ENCODE measurements at places on chromosomes 13 and 19. TPM values are rescaled to one million over a fixed set of nuclear protein-coding genes. Genes with fewer than 3 reads are reported as not detected.

The MRPL4 gene
- 77.4 TPM for polyA plus RNA-seq

The RAB3A gene
- polyA plus RNA-seq = 5.5 TPM

The BCL2L12 gene
- 23.6 TPM for polyA plus RNA-seq

The ACER1 gene
- polyA plus RNA-seq = 0.11 TPM

GRCh38 chr19:5093297-5093928 is 124.5 kb downstream of the KDM4B start:
- no peak for DNase-seq

- DNase-seq = no peak
These were observed 206.5 kb downstream of the TEX29 start for GRCh38 chr13:111526922-111527321.

- no peak for DNase-seq
These were observed 202.5 kb downstream of the NUFIP1 start for GRCh38 chr13:44786756-44787155.

- DNase-seq = no peak
These were observed 59.6 kb upstream of the NPAS1 start for GRCh38 chr19:46959894-46960556.

DNA sequence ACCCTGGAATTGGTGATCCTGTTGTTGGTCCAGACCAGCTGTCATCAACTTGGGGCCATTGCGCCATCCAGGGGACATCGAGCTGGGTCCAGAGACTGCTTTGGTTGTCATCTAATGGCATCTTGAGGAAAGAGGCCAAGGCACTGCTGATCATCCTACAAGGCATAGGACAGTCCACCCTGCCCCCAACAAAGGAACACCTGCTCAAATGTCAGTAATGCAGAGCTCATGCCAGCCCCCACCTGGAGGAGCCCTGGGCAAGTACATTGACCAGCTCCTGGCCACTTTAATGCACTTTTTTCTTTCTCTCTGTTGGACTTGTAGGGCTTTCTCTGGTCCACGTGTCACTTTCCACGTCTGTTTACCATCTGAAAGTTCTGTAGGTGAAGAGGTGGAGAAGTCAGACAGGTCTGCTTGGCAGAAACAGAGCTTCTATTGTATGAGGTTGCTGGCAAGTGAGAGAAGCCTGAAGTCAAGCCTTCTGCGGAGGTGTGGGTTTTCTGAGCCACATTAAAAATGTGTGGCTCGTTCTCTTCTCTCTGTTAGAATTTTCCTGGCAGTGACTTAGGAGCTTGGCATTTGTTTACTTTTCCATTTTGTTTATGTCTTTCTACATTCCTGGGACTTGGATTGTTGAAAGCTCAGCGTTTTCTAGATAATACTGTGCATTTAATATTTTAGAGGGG is 124.0 kb upstream of the RNF113B start:
- DNase-seq = no peak
